ENCODE measurements at places on chromosomes 4 and X. TPM values are rescaled to one million over a fixed set of nuclear protein-coding genes. Genes with fewer than 3 reads are reported as not detected.

The BEX1 gene
- 1.3 TPM for total RNA-seq

The GRPR gene
- total RNA-seq, result 6.2 TPM

The CNKSR2 gene
- total RNA-seq, result 4.9 TPM

The MTNR1A gene
- total RNA-seq, result not detected

The DOK7 gene
- not detected for total RNA-seq

The CLNK gene
- not detected for total RNA-seq

The MAGEA2B gene
- not detected for total RNA-seq

The GAGE1 gene
- total RNA-seq, result not detected

The MAGEE1 gene
- total RNA-seq, result 0.80 TPM

The ADGRL3 gene
- 8.2 TPM for total RNA-seq

The MRFAP1L1 gene
- 78.0 TPM for total RNA-seq

The PAGE5 gene
- total RNA-seq, result not detected

The ARHGEF6 gene
- total RNA-seq, result 55.8 TPM

The TLR3 gene
- total RNA-seq, result 13.9 TPM

The NRK gene
- 0.16 TPM for total RNA-seq

The SRPX gene
- total RNA-seq, result 168 TPM

The TEX13B gene
- total RNA-seq, result not detected

The ASB9 gene
- total RNA-seq, result 0.98 TPM

The TRIM61 gene
- 0.96 TPM for total RNA-seq

The NSUN7 gene
- 9.5 TPM for total RNA-seq

The RAP2C gene
- total RNA-seq, result 14.1 TPM

The KLB gene
- 23.2 TPM for total RNA-seq

The SH3RF1 gene
- 37.0 TPM for total RNA-seq

The SLC38A5 gene
- total RNA-seq, result 3.8 TPM

The AFP gene
- not detected for total RNA-seq

The SPACA5 gene
- not detected for total RNA-seq

The CTAG1A gene
- total RNA-seq, result not detected

The PCYT1B gene
- total RNA-seq, result 0.33 TPM

The MAGIX gene
- total RNA-seq, result 4.9 TPM

The UGT8 gene
- total RNA-seq, result 14.9 TPM

The RWDD4 gene
- 19.3 TPM for total RNA-seq

The STIM2 gene
- total RNA-seq, result 12.0 TPM

Data from breast epithelium (tissue), 4 donors.